Naive thymus-derived CD4-positive, alpha-beta T cell (primary cell): ENCODE measurements at places on chromosomes 3 and 15.

DNA sequence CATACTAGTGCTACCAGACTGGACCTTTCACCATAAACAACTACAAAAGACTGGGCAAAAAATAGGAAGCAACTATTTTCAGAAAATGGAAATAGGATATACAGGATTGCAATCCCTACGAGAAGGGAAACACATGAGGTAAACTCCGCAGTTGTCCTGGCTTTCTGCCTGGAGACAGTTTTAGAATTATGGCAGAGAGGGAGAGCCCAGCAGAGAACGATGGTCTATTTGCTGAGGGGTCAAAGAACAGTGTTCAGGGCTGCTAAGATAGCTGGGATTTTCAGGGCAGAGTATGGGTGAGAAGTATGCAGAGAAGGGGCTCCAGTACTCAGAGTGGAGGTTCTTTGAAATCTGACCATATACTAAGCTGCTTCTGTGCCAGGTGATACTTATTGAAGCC, 163.4 kb downstream of the CHDH start:
- no peak for DNase-seq

DNA sequence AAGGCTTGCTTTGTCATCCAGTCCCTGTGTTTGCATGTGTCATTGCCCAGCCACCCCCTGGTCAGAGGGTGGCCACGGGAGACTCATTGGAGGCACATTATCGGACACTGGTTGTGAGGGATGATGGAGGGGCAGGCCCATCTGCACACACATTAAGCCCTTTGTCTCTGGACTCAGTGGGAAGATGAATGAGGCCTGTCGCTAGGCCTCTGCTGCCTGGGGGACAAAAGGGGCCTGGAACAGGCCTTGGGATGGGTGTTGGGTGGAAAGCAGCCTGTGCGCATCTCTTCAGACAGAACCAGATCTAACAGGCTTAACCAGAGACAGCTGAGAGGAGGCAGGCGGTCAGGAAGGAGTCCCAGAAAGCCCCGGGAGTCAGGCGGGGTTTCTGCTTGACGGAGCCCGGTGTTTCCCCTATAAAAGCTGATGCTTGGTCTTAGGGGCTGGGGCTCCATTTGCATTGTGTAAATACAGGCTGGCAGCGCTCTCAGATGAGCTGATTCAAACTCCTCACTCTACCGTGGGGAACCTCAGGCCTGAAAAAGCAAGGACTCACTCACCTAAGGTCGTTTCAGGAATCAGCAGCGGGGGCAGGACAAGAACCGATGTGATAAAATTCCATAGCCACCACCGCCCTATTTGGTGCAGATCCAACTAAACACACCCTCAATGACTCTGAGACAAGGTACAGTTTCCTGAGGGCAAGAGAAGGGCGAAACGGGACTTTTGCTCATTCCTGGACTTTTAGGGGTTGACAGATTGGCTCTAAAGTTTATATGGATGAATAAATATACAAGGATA, 17.1 kb upstream of the SKIC8 start:
- no peak for DNase-seq

DNA sequence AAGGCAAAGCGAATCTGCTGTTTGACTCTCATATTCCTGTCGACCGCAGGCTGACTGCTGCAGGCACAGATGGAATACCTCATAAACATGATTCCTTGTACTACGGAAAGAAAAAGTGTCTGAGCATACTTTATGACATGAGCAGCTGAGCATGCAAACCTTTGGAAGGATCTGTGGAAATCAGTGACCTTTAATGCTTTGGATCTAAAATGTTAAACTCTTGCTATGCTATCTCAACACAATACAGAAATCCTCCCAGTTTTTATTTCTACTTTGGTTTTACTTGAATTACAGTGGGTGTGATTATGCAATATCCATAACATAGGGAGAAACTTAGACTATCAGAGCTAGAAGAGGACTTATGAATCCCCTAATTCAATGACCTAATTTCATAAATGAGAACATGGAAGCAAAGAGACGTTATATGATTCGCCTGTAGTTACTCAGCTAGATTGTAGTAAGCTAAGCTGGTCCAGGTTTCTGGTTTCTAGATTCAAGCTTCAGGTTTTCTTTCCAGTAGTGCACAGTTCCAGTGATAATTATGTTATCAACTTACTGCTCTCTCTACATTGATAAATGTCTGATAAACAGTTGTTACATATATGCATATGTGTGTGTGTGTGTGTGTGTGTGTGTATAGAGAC, 127.6 kb upstream of the GBE1 start:
- no peak for DNase-seq

DNA sequence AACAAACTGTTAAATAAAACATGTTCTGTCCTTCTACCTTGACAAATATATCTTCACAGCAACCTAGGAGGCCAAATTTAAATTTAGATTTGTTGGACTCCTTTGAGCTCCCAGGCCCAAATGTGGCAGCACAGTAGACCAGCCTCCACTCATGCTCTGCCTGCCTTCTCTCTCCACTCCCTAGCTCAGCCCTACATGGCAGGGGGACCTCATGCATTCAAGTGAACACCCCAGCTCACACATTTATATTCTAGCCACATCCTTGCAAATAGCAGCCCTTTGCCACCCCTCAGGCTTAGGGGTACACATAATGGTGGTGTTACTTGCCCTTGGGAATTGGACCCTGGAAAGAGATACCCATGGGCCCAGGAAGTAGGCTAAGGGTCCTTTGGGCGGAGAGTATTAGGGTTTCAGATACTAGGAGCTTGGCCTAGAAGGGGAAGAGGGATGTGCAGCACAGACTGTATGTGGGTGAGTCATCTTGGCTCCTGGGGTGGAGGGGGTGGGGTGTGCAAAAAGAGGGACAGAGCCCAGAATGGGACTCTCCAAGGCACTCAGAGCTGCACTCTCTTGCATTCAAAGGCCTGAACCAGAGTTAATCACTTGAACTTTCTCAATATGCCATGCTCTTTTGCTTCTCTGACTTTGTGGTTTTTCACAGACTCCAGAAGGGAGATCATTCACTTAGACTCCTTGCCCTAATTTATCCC, 268.4 kb upstream of the ROPN1 start:
- no peak for DNase-seq

DNA sequence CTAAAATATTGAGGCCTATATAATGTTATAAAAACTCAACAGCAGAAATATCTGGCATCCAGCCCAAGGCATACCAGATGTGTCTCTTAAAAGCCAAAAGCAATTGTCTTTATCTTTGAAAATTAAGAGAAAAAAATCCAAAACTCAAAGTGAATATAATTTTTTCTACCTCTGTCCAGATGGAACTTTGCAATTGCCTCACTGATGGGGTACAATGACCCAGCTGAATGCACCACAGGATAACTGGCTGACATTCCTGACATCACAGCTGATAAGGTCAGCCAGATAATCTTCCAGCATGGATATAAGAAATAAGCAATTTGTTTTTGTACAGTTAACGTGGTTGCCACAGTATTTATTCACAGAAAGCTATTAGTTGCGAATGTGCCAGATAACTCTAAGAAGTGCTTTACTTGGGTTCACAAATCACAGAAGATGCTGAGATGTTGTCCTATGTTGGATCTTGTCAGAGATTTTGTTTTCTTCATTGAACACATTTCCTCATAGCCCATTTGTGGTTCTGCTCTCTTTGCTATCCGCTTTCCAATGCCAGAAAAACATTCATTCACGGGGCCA, 566.9 kb upstream of the CCDC54 start:
- no peak for DNase-seq

DNA sequence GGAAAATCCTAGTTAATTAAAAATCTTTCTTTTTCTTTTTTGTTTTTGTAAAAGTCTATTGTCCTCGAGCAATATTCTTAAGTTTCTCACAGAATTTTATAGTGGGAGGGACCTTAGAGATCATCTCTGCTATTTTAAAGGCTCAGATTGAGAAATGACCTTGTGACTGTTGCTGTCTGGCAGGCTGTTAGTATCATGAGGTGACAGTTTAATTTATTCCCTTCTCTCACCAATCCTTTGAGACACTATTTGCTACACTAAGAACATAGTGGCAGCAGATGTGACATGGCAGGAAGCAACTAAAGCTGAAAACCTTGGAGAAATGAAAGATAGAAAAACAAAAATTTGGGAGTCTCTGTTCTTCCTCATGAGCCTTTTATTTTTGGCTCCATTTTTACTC, 24.9 kb downstream of the APPL1 start:
- DNase-seq = no peak

GRCh38 chr15:90674476-90674875, 42.7 kb upstream of the BLM start:
- no peak for DNase-seq

DNA sequence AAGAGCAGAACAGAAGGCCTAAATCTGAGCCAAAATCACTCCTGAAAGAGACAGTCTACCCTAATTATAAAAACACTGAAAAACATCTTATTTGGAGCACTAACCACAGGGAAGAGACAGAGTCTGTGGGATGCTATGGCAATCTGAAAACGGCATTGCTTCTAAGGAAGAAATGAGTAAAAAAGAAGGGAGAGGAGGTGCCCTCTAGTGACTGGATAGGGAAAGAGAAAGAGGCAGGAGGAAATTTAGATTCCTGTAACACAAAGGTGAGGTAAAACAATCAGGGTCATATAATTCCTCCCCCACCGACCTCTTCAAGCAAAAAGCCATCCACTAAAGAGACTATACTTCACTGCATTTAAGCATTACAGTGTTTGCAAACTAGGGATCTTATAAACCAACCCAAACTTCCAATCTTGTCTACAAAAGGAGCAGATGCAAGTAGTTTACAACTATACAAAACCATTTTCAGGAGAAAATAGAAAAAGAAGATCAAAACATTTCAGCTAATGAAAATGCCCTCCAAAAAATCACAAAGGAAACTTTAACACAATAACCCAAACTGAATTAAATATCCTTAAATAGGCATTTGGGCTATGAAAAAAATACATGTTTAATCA, 32.6 kb downstream of the HACD2 start:
- no peak for DNase-seq

GRCh38 chr3:79415356-79415755, 352.4 kb downstream of the ROBO1 start:
- DNase-seq = no peak

GRCh38 chr15:52689562-52689961, 10.4 kb upstream of the ATOSA start:
- DNase-seq = no peak

DNA sequence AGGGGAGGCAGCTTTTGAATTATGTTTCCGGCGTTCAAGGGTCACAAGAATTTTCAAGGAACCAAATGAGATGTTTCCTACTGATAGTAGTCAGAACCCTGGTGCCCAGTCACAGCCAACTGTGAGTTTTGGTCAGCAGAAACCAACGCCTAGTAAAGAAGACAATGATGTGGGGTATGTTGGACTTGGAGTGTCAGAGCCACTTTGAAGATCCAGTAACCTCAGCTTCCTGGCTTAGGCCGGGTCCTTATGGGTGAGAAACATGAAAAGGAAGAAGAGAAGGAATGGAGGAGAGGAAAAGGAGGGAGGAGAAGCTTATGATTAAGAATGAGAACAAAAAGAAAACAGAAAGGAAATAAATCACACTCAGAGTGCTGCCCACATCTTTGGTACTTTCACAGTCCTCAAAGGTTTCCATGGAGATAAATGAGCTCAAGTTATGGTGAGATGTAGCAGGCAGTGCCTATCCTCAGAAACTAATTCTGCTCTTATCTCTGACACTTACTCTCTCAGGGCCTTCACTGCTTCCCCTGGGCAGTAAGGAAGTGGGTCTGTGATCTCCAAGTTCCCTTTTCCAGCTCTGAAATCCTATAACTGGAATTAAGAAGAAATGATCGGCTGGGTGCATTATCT, 2.0 kb upstream of the MCF2L2 start:
- no peak for DNase-seq

- no peak for DNase-seq
Observed at GRCh38 chr3:55968331-55968730, 481.2 kb upstream of the WNT5A start.

DNA sequence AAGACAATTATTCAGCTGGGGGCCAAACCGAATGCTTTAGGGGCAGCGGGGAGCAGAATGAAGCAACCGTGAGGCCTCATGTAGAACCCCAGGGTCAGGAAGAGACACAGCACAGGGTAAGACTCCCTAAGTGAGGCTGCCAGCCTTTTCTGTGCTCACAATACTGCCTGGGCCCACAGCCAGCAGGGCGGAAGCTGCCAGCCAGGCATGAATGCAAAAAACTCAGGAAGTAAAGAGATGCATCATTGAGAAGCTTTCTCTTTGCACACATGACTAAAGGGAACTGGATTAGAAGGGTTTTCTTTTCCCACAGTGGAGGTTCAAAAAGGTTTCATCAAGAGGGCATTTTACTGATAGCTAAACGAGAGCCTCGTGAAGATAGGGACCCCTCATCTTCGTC, 33.3 kb downstream of the CA12 start:
- no peak for DNase-seq

DNA sequence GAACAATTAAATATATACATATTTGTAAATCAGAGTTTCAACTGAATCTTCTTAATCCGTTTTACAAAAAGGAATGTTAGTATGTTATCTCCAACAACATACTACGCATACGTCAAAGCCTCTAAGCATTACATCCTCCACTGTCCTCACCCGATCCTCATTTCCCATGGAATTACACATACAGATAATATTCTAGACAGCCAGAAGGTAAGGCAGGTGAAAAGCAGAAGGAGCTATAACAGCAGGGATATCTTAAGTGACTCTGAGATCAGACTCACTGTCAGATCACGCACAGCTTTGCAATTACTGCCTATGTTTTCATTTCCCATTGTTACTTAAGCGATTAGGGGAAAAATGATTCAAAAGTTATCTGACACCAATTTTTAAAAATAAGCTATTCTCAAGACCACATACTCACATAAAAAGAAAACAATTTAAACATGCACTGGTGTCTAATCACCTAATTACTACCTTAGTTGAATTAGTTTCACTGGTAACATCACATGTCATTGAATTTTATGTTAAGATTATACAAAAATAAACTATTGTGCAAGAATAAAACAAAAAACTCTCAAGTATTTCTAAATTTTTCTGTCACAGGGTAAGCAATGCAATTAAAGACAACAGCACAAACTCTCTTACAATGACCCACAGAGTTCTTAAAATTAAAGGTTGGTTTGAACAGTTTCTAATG, 92.8 kb downstream of the TBL1XR1 start:
- DNase-seq = no peak

DNA sequence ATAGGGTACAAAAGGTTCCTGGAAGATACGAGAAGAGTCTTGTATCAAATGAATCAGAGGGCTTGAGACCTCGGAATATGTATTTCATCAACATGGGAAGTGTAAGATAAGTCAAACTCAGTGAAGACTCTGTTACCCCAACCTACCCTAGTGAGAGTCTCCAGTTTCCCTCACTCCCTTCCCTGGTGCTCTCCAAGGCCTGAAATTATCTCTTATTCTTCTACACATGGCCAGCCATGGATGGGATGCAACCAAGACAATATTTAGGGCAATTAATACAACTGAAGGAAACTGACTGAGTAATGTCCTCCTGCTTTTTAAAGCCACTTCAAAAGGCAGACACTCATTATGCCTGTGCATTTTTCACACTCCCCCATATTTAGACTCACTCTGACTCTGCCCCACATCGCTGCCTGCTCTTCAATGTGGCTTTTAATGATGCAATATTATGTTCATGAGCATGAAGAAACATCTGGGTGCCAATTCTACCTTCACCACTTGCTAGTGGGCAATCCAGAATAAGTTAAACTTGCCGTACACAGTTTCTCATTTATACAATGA, 137.1 kb upstream of the THBS1 start:
- no peak for DNase-seq

GRCh38 chr3:38101811-38102443, 35.0 kb downstream of the ACAA1 start:
- no peak for DNase-seq
